ENCODE measurements at places on chromosomes 5 and 9.

DNA sequence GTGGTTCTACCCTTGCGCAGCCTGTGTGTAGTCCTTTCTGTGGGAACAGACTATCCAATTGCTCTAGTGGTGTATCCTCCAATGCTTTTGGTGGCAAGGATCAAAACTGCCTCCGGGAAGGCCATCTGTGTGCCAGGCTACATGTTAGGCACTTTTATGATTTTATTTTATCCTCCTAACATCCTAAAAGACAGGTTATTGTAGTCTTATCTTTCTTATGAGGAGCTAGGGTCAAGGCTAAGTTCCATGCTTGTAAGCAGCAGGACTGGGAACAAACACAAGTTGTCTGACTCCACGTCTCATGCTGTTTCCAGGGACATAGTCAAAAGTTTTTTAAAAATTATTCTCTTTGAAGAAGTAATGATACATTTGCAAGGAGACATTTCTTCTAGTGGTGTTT is 278.7 kb upstream of the ADAMTSL1 start:
- DNase-seq = no peak

DNA sequence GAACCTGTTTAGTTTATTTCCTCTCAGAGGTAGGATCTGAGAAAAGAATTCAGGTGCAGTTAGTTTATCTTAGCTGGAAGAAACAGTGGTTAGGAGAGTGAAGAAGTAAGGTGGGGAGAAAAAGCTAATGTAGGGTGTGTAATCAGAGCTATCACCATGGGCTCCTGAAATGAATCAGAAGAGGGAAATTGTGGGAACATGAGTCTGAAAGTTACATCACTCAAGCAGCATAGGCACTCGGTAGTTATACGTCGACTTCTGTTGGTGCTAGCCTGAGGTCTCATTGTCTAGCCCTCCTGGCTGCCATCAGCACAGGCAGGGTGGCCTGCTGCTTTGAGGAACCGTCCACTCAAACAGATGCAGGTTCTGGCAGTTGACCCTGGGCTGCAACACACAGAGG is 56.7 kb upstream of the NPR3 start:
- no peak for DNase-seq

GRCh38 chr9:8784838-8785237 is 985.3 kb upstream of the DMAC1 start:
- DNase-seq = no peak

DNA sequence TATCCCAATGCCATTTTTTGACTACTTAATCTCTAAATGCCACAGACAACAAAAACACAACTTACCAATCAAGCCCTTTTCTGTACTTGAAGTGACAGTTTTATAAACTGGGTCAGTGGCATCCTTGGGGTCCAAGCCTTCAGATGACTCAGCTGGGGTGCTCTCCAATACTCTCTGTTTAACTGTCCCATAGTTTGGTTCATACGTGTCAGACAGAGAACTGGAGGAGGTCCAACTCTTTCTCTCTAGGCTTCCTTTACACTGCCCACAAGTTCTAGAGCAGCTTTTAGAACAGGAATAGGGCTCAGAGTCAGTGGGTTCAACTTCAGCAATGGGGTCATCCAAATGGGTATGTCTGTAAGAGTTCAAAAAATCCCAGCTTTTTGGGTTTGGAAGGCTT is 166.9 kb downstream of the CDC42SE2 start:
- no peak for DNase-seq

- DNase-seq = peak; percentile 32
Observed at GRCh38 chr5:149317281-149318048, 27.8 kb upstream of the GRPEL2 start.

- no peak for DNase-seq
Observed at GRCh38 chr5:37554938-37555337, 175.8 kb downstream of the WDR70 start.

DNA sequence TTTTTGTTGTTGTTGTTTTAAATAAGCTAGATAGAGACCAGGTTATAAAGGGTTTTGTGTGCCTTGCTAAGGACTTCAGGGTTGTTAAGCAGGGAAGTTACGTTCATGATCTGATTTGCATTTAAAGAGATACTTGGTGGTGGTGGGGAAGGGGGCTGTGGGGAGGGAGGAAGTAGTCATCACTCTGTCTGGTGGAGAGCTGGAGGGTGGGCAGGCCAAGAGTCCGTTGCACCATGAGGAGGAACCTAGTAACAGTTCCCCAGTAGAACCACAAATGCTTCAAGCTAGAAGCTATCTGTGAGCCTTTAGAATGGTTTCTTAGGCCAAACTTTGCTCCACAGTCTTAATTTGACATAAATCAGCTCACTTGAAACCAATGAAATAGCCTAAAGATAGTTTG is 18.7 kb upstream of the ROPN1L start:
- DNase-seq = no peak

- peak; percentile 66 for DNase-seq
Observed at GRCh38 chr9:104743376-104743985, 4.0 kb upstream of the NIPSNAP3A start.

DNA sequence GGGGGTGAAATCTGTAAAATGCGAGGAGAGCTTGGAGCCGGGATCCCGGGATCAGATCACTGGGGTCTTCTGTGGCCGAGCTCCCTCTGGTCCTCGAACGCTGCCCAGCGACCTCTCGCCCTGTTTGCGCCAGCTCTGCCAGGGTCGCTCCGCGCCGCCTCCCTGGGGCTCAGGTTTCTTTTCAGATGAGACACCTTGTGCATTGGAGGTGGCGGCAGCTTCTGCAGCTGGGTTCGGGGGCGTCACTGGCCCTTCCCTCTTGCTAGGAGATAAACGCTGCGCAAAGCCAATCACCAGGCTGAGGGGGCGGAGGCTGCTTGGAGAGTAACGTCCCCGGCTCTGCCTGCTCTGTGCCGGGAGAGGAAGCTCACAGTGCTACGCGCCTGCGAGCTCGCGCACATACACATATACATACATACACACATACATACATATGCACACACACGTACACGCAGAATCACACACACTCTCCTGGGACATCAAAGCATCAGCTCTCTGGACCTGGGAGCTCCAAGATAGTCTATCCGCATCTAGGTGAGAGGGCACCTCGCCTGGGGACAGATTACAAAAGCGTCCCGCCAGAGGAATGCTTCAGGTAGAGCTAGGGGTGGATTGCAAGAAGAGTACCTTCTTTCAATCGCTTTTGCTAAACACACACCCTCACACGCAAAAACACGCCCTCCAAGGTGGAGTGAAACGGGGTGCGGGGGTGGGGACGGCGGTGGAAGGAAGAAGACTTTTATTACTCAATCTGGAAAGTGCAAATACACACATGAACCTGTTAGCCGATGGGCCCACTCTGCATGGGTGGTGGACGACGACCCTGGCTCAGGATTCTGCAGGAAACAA is at the start of gene ST8SIA4:
Gene ST8SIA4, minus strand, starts transcription at position 244 of the 849 bp plus-strand sequence. CDS start 327 bp downstream, outside the sequence.
- DNase-seq = no peak

DNA sequence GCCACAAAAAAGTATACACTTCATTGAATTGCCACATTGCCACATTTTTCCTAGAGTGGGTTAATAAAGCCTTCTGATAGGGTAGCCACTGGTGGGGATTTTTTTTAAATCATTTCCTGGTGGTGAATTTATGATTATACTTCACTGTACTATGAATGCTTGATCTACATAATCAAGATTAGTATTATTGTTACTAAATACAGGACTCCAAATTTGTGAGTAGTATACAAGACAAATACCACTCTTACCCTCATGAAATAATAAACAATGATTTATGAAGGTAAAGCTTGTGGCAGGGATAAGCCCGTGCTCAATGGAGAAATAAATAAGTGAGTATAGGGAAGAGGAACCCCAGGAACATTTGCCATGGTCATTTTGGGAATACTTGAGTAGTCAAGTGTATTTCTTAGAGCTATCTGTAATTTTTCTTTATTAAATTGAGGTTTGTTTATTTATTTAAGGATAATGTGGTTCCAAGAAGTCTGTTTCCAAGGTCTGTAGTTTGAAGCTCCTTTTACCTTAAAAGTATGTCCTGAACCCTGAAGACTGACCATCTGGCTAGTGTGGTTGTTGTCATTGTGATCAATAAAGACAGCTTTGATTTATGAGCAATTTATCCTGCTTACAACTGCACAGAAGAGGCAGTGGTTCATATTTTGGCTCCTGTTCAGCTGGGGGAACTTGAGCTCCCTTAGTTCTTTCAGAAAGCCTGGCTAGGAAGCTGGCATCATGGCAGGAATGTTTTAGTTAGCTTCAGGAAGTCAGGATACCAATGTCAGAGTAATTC is 118.6 kb downstream of the ZSWIM6 start:
- DNase-seq = no peak

GRCh38 chr5:114238771-114239313 is 123.0 kb upstream of the KCNN2 start:
- DNase-seq = no peak

GRCh38 chr9:31388660-31389059 is 995.8 kb upstream of the ACO1 start:
- DNase-seq = no peak

DNA sequence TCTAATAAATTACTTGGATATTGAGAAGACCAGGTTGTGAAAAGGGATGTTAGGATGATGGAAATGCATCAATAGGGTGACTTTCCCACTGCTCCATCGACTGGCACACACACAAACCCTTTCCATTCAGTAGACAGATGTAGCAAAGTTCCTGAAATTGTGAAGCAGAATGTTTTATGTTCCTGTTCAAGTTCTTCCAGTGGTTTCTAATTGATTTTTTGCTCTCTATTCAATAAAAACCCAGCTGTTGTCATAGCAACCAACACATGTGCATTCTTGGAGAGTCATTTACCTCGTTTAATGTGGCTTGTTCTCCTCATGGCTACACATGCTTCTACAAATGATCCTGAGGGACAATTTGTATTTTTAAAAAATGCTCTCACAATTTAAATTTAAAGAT is 244.6 kb downstream of the RAB3C start:
- no peak for DNase-seq

GRCh38 chr5:129171194-129171944 is 76.8 kb downstream of the ISOC1 start:
- DNase-seq = no peak

GRCh38 chr9:81427870-81428269 is 261.5 kb downstream of the TLE1 start:
- DNase-seq = peak; percentile 49

GRCh38 chr9:115200711-115201505 is 83.0 kb upstream of the TNC start:
- DNase-seq = no peak

DNA sequence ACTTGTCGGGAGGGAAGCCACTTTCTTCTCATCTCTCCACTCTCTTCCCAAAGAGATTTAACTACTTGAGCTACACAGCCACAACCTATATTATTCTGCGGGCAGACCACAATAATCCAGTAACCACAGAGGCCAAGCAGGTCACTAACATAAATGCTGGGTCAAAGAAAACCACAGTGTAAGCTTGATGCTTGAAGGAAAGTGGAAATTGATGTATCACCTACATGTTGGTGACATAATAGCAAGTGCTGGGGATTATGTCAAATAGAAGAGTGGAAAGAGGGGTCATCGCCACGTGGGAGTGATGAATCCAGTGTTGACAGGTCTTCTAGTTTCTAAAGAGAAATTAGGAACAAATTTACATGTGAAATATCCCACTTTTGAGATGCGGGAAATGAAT is 40.9 kb downstream of the RFK start:
- DNase-seq = peak; percentile 75

GRCh38 chr9:83204047-83204446 is 141.1 kb upstream of the RASEF start:
- no peak for DNase-seq

DNA sequence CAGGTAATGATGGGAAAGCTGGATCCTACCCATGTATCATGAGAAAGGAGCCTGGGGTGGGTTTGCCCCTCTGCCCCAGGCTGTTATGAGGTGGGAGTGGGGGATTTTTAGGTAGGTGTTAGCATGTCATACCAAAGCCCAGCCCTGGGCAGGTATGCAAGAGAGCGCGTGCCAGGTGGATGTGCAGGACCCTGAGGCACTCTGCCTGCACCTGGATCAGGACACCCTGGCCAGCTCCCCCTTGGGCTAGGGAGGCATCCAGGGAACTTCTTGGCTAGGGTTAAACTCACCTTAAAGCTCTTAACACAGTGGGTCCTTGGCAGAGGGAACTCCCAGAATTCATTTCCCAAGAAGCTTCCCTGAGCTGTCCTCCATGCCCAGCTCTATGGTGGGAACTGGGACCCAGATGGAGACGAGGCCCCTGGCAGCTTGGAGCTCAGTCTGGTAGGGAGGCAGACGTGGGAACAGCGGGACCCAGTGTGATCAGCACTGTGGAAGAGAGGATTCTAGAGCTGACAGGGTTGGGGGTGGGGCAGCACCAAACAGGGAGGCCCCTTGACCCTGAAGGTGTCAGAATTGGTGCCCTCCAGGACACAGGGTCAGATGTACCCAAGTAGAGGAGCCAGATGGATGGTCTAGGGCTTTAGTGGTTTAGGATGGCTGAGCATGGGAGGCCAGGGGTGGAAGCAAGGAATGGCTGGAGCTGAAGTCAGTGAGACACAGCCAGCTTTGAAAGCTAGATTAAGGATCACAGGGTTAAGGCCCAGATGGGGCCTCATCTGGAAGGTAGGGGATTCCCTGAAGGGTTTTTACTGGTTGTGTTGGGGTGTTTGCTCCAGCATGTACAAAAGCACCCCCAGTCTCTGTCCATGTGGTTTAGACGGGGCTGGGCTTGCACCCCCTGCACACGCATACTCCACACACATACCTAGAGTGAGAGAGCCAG is 2.2 kb upstream of the PRR7 start:
- DNase-seq = no peak

DNA sequence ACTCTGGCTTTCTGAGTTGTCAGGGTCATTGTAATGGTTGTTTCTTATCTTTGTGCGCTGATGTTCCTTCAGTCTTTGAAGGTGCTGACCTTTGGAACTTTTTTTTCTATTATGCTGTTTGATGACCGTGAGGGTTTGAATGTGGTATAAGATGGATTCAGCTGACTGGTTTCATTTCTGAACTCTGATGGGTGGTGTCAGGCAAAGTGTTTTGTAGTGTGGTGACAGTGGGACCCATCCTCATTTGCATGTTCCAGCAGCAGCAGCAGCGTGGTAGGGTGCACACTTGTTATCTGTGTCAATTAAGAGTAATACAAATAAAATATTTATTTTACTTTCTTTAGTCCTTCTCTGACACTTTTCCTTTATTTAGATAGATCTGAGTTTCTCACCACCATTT is 227.7 kb upstream of the PRR16 start:
- no peak for DNase-seq

DNA sequence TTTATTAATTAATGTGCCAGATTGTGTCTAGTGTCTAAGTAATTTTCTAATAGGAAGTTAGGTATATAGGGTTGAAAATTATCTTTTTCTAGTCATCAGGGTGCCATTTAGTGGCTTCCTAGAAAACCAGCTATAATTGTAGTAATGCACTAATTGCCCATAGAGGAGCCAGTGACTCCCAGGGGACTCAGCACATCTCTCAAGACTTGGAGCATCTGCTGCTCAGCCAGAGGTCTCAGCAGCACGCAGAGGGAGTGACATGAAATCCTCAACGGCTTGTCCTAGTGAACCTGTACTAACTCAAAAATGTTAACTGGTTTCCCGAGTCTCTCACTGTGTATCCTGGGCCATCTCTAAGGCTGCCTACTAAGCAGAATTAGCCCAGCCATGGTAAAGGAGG is 78.2 kb upstream of the MAN2A1 start:
- no peak for DNase-seq

DNA sequence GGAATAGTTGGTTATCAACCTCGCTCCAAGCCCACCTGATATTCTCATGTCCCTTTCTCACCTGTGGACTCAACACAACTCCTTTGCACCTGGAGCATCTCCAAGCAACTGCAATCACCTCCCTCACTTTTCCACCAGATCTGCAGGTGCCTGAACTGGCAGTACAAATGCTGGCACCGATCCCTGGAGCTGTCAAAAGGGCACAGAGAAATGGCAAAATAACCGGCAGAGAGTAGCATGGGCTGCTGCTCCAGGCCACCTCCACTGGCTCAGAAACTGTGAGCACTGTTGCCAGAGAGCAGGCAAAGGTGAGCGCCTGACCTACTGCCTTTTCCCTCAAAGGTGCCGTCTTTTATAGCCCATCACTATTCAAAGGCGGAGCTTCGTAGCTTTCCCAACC is 14.7 kb downstream of the EQTN start:
- DNase-seq = no peak
